ENCODE measurements at places on chromosomes 3 and 15.

- no peak for DNase-seq
Observed at GRCh38 chr3:164377466-164377865, 700.8 kb downstream of the SI start.

GRCh38 chr15:27196691-27197090, 225.7 kb downstream of the GABRG3 start:
- no peak for DNase-seq

DNA sequence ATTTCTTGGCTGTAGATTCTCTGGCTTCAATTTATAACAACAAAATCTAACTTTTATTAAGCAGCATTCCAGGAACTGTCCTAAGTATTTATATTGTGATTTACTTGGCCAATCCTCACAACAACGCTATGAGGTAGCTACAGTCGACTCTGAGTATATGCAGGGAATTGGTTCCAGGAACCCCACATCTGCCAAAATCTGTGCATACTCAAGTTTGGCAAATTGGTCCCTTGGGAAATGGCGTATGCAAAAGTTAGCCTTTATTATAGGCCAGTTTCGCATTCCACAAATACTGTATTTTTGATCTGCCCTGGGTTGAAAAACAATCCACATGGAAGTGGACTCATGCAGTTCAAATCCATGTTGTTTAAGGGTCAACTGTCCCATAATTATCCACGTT, 53.9 kb downstream of the RAP2B start:
- DNase-seq, result no peak

- no peak for DNase-seq
Observed at GRCh38 chr15:60906146-60906674, 322.9 kb downstream of the RORA start.
